ENCODE measurements at places on chromosomes 11 and 22.

- no peak for DNase-seq
These were observed 46.4 kb downstream of the PPP6R3 start for GRCh38 chr11:68506908-68507307.

DNA sequence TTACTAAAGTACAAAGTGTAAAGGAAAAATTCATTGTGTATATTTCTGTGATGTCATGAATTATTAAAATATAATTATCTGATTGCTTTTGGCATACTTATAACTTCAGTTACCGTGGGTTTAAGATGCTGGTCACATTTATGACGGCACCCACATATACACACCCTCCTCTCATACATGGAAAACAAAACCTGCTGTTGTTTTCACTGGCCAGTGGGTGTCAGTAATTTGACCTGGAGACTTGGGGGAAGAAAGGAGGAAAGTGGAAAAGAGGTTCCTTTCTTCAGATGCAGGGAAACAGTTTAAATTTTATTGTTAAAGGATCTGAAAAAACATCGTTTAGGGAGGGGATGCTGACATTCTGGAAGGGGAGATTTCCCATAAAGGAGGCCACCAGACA lies 742 bp upstream of the BBOX1 start:
- no peak for DNase-seq

DNA sequence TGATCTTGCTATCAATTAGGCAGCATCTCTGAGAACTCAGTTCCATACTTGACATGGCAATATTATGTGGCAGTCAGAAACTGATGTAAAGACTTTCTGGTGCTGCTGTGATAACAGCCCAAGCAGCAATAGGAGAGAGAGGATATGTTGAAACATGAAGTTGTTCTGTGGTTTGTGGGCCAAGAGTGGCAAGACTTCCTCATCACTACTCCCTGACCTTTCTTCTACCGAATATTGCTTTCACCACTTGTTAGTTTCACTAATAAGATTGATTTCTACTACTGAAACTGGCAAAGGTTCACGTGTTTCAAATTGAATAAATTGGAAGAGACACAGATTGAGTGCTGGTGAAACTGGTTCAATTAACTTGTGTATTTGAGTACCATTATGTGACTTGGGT lies 852.6 kb upstream of the RAG2 start:
- DNase-seq = no peak

- DNase-seq = no peak
These were observed 530 bp downstream of the BBS1 start for GRCh38 chr11:66510990-66511339.

DNA sequence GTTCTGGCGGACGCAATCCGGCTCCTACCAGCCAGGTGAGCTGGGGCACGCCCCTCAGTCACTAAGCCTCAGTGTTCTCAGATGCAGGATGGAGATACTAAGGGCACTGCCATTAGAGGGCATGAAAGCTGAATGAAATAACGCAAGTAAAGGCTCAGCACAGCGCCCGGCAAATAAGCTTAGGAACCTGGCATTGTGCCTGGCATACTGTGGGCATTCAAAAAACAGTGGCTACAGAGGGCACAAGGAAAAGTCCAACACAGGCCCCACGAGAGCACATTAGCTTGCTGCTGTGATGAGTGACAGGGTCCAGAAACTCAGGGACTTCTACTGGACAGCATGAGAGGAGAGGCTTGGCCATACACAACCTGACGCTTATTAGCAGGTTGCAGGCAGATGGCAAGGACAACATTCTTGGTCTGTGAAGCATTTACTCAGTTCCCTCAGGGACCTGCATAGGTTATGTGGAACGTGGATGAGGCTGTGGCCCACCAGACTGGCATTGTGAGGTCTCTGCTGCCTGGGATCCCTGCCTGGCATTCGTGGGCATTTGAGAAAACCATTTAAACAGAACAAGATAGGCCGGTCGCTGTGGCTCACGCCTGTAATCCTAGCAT lies 12.2 kb downstream of the TXN2 start:
- DNase-seq = no peak

DNA sequence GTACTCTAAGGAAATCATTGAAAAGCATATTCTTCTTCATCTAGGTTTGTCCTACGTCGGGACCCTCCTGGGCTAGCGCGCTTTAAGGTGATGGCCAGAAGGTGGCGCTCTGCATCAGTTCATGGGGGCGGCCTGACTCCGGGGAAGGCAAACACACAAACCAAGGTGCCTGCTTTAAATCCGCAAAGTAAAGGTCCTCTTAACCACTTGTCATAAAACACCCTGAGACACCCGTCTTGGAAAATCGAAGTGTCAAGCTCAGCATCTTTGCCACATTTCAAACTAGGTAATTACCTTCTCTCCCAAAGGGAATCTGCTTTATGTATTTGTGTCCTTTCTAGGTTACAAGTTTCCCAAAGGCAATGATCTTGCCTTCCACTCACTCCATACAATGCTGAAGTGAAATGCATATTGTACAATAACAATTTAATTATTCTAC lies 33.9 kb downstream of the LMO2 start:
- peak; percentile 63 for DNase-seq

GRCh38 chr11:43948341-43949225 lies 6.1 kb downstream of the C11orf96 start:
- no peak for DNase-seq

DNA sequence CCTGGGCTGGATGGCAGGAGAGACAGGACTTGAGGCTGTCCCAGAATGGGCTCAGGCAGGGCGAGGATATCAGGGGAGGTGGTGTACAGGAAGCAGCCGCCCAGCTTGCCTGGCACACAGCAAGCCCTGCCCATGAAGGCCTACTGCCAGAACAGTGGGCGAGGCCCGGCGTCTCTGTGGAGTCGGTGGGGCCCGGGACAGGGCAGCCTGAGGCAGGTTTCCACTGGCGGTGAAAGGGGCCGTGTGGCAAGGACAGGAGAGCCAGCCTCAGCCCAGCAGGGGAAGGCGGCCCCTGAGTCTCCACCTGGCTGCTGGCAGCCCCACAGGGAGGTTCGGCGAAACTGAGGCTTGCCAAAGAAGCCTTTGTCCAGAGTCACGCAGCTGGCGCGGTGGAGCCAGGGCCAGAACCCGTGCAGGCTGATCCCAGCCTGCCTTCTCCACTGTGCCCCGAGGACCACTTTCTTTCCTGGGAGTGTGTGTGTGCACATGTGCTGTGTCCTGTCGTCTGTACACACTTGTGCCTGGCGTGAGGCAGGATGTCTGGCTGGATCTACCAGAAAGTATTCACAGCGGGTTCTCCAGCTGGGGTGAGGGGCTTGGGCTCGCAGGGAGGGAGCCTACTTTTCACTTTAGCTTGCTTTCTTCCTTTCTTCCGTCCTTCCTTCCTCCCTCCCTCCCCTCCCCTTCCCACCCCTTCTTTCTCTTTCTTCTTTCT lies 1.2 kb downstream of the TSPO start:
- DNase-seq = peak; percentile 35

- no peak for DNase-seq
These were observed 3.0 kb upstream of the LRRC75B start for GRCh38 chr22:24595863-24596262.

DNA sequence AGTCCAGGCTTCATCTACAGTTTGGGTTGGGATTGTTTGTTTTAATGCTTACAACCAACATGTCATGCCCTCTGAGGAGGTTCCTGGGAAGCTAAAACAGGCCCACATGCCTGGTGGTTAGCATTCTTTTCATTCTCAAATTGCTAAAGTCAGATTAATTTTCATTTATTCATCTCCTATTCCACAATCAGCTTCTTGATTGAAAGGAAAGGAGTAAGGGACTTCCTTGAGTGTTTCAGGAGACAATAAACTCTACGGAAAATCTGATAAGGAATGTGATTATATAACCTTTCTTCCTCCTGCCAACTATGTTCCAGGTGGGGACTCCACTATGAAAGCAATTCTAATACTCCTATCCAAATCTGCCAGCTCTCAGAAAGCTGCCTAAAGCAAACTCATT lies 30.8 kb downstream of the MRTFA start:
- DNase-seq = no peak

- DNase-seq = no peak
These were observed 8.5 kb downstream of the LGALS2 start for GRCh38 chr22:37571258-37571991.

DNA sequence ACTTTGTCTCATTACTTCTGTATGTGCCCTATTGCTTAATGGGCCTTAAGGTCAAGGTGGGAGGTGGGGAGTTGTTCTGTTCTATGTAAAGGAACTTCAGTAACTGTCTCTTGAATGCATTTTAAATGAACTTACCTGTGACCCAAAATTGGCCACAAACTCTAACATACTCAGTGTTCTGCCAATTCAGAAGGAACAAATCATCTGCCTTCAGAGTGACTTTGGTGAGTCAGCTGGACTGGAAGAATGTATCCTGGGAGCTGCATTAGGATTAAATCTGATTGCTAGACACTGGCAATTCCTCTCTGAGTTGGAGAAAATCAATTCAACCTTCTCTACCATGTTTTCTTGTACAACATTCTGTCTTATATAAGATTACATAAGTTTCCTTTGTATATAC lies 1104.8 kb downstream of the DLG2 start:
- no peak for DNase-seq

- no peak for DNase-seq
These were observed 1.6 kb upstream of the MTNR1B start for GRCh38 chr11:92967867-92968266.

GRCh38 chr11:73510877-73511276 lies 87.0 kb downstream of the FAM168A start:
- DNase-seq = no peak

- no peak for DNase-seq
These were observed 705 bp downstream of the CLDN5 start for GRCh38 chr22:19523240-19524169.

DNA sequence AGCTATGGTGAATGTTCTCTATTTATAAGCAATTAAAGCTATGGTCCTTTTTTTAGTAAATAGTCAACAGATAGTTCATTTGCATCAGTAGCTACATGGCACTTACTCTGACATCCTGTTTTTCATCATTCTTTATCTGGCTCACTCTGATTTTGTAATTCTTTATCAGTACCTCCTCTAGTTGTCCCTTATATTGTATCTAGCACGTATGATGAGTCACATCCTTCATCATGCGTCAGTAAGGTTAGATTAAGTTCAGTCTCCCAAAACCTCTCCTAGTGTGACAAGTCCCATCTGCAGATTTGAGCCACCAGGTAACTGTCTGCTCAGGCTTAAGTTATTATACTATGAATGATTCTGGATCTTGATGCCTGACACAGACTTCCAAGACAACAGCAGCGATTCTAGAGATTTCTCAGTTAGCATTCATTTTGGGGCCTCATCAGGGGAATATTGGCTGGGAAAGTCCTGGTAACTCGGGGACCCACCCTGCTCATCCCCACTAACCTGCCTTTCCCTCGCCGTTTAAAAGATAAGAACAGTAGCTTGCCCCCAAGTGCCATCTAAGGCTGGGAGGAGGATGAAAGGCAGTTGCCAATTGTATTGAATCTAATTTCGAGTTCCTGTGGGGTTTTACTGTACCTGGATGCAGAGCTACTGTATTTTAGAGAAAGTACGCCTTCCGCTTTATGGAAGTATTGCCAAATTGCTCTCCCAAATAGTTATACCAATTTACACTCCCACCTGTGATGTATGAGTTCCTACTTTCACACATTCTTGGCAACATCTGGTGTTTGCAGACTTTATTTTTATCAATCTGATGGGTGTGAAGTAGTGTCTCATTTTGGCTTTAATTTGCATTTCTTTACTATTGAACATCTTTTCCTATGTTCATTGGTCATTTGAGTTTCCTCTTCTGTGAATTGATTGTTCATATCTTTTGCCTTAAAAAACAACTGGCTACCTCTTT lies 55.9 kb downstream of the ZC3H12C start:
- no peak for DNase-seq

- no peak for DNase-seq
These were observed 406.0 kb downstream of the MIAT start for GRCh38 chr22:27063406-27063805.

GRCh38 chr22:40818747-40819598 lies at the start of gene SLC25A17:
Gene SLC25A17, minus strand, starts transcription at chr22:40819346. Its CDS starts 98 bp downstream, at chr22:40819248.
- DNase-seq = peak; percentile 86

- DNase-seq = no peak
These were observed 153.4 kb upstream of the CADM1 start for GRCh38 chr11:115657586-115657985.

- DNase-seq = no peak
These were observed 5.3 kb downstream of the CD44 start for GRCh38 chr11:35144136-35144741.

All from dorsolateral prefrontal cortex (tissue), 122 donors.